Fibroblast of skin of scalp (primary cell): ENCODE measurements at places on chromosomes 11 and 22.

GRCh38 chr22:48867891-48868290 is 959.8 kb downstream of the BRD1 start:
- DNase-seq = no peak

GRCh38 chr11:126992065-126992803 is 8.3 kb downstream of the KIRREL3 start:
- peak; percentile 98 for DNase-seq

GRCh38 chr11:14612694-14613093 is 30.9 kb upstream of the PDE3B start:
- DNase-seq = no peak

DNA sequence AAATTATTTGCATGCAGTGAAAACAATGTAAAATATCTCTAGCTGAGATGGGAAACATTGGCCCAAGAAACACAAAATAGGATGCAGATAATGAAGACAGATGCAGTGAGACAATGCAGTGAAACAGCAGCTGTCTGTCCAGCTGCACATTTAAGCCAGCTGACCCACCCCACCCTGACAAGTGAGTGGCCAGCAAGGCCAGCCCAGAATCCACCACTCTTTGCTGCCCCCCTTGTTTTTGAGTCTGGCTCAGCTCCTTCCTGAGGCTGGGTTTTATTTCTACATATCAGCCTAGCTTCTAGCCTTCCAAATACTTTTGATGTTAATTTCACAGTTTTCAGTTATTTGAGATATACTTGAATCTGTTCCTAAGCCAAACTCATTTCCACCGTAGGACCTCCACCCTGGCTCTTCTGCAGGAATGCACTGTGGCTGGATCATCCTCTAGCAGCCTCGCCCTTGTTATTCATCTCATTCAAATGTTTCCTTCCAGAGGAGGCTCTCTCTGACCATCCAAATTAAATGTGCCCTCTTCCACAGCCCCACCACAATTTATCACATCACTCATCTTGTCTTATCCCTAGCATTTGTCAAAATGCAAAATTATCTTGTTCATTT is 154.1 kb upstream of the POU2AF2 start:
- no peak for DNase-seq

DNA sequence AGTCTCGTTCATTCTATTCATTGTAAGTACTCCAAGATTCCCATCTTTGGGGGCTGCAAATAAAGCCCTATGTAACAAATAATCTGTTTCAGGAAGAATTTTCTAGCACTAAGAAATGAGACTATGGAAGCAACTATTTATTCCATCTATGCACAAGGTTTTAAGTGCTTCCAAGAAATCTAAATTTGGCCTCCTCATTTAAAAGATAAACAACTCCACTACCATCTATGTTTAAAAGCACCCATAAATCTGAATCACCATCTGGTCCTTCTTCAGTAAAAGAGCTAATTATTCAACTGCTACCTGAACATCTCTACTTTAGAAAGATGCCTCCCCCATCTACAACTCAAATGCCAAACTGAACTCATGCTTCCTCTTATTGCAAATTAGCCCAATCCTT is 547.3 kb upstream of the LRRC4C start:
- no peak for DNase-seq

- DNase-seq = no peak
Observed at GRCh38 chr11:33040033-33040861, 875 bp downstream of the TCP11L1 start.

GRCh38 chr11:28592141-28592540 is 484.0 kb downstream of the METTL15 start:
- no peak for DNase-seq

- DNase-seq = no peak
Observed at GRCh38 chr11:77049026-77049425, 14.8 kb downstream of the B3GNT6 start.

DNA sequence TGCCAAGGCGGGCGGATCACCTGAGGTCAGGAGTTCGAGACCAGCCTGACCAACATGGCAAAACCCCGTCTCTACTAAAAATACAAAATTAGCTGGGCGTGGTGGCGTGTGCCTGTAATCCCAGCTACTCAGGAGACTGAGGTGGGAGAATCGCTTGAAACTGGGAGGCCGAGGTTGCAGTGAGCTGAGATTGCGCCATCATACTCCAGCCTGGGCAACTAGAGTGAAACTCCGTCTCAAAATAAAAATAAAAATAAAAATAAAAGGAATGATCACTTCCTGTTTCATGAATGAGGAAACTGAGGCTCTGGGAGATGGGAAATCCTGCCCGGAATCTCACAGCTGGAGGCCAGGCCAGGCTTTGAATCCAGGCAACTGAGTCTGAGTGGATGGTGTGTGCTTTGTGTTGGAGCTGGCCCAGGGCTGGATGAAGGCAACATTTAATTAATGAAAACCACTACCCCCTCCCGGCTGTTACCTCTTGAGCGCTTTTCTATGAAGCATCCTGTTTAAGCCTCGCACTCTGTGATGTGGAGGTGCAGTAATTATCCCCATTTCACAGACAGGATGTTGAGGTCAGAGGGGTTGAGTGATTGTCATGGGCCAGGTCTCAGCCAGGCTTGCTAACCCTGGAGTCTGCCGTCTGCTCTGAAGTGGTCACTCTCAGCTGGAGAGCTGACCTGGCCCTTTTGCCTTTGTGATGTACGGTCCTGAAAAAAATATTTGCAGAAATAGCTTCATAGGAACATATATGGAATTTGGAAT is 27.8 kb downstream of the LRP5 start:
- DNase-seq = no peak

GRCh38 chr11:71998649-71999310 is at the start of gene IL18BP:
Gene IL18BP, plus strand, starts transcription at chr11:71998909. Its CDS starts 1,076 bp downstream, at chr11:71999985.
- no peak for DNase-seq

GRCh38 chr22:21041937-21042336 is 3.8 kb upstream of the LRRC74B start:
- peak; percentile 86 for DNase-seq

DNA sequence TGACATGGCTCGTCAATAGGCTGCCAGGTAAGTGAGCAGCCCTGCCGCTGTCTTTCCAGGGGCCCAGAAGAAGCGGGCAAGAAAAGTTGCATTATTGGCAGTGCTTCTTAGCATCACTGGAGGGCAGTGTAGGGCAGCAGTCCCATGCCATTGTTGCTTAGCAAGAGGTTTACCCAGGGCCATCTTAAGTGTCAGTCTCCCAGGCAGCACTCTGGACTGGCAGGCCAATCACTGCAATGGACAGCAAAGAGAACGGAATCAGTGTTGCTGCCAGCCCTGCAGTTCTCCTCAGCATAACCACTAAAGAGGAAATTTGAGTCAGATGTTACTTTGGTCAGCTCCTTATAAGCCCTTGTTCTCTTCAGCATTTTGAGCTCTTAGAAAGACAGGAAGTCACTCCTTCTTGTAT is 13.4 kb upstream of the GRK2 start:
- peak; percentile 44 for DNase-seq

GRCh38 chr11:14318581-14318981 is 40.4 kb downstream of the RRAS2 start:
- peak; percentile 38 for DNase-seq

GRCh38 chr11:115760461-115761320 is 256.5 kb upstream of the CADM1 start:
- no peak for DNase-seq

GRCh38 chr11:116457336-116458007 is 315.3 kb downstream of the BUD13 start:
- no peak for DNase-seq

GRCh38 chr11:91927448-91927847 is 297.2 kb upstream of the FAT3 start:
- DNase-seq = no peak

DNA sequence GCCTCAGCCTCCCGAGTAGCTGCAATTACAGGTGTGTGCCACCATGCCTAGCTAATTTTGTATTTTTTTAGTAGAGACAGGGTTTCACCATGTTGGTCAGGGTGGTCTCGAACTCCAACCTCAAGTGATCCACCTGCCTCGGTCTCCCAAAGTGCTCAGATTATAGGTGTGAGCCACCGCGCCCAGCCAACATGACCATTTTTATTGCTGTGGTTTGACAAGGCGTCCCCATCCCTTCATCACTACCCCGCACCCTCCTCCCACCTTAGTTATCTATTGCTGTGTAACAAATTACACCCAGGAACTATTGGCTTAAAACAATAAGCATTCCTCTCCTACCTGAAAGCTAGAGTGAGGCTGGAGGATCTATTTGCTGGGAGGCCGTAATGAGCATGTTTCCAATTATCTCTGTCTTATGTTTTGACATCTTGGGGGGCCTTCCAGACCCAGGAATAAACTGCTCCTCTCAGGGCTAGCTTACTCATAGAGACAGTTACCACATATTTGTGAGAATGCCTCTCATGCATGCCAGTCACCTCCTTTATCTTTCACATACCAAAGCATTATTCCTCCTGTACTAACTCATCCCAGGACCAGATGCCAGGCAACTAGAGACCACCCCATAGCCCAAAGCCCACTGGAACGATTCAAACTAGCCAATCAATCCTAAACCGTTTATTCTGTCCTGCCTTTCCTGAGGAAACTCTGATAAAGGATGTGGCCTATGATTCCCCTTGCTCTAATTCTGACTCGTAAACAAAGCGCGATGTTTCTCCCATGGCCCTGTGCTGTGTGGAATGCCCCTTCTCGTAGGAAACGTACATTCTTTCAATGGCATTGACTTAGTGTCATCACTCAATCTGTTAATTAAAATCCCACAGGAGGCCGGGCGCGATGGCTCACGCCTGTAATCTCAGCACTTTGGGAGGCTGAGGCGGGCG is 19.4 kb downstream of the SNU13 start:
- peak; percentile 91 for DNase-seq

- DNase-seq = no peak
Observed at GRCh38 chr11:130813196-130813595, 103.1 kb downstream of the SNX19 start.

- DNase-seq = no peak
Observed at GRCh38 chr22:50363166-50363802, 20.2 kb downstream of the PPP6R2 start.

DNA sequence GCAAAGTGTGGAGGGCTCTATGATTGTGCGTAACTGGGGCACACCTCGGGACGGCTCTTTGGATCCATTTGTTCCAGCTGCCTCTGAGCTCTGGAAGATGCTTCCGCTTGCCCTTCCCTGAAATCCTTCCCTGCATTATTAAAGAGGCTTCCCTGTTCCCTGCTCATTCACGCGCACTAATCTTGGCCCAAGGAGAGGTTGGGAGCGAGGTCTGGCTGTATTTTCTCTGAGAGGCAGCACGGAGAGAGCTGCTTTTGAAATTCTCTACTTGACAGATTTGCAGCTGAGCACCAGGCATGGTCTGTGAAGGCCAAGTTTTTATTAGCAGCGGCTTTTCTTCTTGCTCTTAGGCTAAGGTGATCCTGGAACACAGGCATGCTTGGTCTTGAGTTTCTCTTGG is 94.8 kb upstream of the NTM start:
- DNase-seq = no peak

DNA sequence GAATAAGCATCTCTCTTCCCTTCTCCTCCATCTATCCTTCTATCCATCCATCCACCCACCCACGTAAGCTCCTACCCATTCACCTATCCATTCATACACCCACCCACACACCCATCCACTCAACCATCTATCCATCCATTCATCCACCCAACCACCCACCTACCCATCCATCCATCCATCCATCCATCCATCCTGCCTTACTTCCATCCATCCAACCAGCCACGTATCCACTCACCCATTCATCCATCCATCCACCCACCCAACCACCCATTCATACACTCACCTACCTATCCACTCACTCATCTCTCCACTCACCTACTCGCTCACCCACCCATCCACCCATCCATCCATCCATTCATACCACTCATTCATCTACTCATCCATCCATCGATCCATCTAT is 13.2 kb downstream of the TNNT3 start:
- no peak for DNase-seq

DNA sequence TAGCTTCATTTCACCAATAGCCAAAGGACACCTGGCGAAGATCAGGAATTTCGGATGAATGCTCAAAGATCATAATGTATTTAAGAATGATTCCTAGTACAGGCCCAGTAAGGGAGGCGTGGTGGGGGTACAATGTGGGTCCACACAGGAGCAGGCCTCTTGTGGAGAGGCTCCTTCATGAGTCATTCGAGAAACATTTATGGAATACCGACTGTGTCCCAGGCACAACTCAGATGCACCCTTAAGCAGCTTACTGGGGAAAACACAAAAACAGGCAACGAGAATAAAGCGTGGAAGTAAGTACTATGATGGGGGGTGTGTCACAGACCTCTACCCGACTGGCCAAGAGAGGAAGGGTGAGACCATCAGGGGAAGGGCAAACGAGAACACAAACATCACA is 44.5 kb downstream of the SMCO4 start:
- DNase-seq = peak; percentile 74

DNA sequence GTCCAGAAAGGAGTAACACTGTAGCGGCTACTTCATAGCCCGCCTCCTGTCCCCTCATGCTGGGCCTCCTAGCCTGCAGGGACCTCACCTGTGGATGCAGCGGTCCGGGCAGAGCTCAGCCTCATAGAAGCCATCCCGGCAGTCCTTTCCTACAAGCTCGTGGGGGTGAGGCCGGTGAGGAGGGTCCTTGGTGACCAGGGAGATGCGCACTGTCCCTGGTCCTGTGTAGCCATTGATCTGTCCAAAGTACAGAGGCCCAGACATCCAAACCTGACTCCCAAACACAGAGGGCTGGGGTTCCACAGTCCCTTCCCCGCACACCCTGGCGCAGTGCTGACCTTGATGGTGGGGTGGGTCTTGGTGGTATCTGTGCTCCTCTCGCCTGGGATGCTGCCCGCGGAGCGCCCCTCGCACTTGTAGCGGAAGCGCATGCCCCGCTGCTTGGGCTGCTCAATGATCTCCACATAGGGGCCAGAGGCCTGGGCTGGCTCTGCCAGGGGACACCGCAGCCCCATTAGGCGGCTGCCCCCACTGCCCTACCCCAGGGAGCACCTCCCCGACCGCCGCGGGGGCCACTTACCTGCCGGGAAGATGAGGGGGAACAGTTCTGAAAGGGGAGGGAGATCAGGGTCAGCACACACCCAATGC is 993 bp downstream of the RELA start:
- no peak for DNase-seq

DNA sequence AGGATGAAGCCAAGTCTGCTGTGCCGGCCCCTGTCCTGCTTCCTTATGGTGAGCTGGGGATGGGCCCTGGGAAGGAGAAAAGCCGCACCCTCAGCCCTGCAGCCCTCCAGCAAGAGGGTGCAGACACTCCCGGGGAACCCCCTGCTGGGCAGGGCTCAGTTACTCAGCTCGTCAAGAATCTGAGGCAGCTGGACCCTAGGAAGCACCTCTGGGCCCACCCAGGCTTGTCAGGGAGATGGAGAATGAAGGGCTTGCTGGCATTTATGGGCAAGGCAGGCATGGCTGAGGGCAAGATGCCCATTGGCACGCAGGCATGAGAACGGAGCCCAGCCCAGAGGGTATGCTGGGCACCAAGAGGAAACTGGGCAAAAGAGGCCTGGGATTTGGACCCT is 12.9 kb downstream of the RELT start:
- DNase-seq = peak; percentile 70

DNA sequence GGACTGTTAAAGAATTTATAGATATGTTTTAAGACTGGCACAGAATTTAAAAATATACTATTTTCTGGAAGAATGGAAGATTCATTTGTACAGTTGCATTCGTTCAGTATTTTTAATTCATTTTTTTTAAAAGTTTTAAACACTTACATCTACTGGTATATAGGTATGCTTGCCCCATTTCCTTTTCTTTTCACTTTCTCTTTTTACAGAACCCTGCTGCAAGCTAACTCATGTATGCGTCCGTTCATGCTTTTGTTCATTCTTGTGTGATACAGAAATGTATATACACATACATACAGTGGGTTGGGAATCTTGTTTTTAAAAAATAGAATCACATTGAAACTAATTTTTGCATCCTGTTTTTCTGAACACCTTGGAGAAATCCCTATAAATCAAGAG is 31.0 kb downstream of the PACS1 start:
- DNase-seq = no peak

- no peak for DNase-seq
Observed at GRCh38 chr22:27130906-27131305, 473.5 kb downstream of the MIAT start.
